Nephron progenitor cell (in vitro differentiated cells): ENCODE measurements at places on chromosomes 3 and 15.

DNA sequence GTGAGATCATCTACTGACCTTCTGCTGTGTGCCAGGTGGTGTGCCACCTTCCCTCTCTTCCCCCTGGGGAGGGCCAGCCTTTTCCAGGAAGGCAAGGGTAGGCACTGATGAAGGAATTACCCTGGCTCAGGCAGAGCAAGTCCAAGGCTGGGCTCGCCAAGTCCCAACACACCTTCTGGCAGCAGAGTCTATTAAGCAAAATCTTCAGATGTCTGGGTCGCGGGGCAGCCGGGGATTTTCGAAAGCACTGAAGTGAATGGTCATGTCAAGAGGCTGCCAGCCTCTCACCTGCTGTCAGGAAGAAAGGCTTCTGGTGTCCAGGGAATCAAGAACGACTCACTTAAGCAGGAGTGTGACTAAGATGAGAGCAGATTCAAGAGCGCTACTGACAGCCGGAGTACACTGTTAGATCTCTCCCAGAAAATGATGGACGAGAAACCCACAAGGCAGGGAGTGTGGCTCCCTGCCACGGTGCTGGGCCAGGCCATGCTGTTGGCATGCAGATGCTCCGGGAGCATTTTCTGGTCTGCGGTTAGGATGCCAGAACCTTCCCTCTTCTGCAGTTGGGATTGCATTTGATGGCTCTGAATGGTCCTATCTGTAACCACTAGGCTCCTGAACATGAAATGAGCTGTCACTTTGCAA is 479.8 kb downstream of the SHQ1 start:
- no peak overlapping the region for H3K4me3 ChIP-seq
- peaks cover 5% of the 10 kb centered on the region for H3K36me3 ChIP-seq

GRCh38 chr3:50600841-50601591 is 10.6 kb downstream of the CISH start:
- peak overlapping the region; percentile 97 for H3K27ac ChIP-seq
- H3K4me3 ChIP-seq = no peak overlapping the region
- H3K36me3 ChIP-seq = no peaks in the 10 kb centered on the region
- H3K4me1 ChIP-seq = peaks cover 28% of the 10 kb centered on the region

DNA sequence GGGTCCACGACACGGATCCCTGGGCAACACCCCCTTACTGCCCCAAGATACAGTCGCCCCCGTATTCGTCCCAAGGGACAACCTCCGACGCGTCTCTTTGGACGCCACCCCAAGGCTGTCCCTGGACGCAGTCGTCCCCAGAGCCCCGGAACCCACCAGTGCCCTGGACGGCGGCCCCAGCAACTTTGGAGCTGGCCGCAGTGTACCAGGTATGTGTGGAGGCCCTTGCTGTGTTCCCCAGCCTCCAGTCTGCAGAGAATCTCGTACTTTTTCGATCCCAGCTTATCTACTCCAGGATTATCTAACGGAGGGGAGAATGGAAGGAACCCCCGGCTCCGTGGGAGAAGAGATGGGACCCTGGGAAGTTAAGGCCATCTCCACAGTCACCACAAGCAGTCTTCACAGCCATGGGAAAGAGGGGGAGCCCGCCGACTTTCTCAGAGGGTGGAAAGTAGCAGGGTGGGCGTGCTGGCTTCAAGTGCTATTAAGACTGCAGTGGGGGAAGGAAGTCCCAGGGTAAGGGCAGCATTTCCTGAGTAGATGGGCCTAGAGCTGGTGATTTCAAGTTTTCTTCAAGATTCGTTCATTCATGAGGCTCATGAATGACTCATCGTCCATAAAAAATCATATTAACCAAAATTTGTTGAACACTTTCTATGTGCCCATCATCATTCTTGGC is 1.1 kb downstream of the MESP2 start:
- peaks cover 78% of the 10 kb centered on the region for H3K27me3 ChIP-seq
- no peak overlapping the region for H3K27ac ChIP-seq
- no peak overlapping the region for H3K4me3 ChIP-seq

DNA sequence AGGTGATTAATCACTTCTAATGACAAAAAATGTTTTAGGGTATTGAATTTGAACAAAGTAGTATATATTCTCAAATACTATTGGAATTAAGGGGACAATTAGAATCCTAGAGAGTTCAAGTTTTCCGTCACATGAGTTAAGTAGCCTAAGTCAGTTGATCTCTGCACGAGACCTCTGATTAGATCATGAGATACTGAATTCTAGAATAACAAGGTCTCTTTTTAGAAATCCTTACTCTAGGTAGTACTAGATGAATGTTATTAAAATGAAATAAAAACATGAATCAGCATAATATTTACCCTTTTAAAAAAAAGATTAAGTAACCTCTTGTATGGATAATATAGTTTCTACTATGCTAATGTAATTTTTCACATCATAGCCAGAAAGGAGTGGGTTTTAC is 43.4 kb downstream of the MYO5A start:
- peaks cover 10% of the 10 kb centered on the region for H3K4me1 ChIP-seq
- DNase-seq = no peak
- H3K27me3 ChIP-seq = peaks cover 3% of the 10 kb centered on the region
- H3K4me3 ChIP-seq = no peak overlapping the region

GRCh38 chr3:40490916-40491315 is 14.0 kb downstream of the ZNF619 start:
- H3K27me3 ChIP-seq = no peaks in the 10 kb centered on the region
- no peak for DNase-seq
- no peak overlapping the region for H3K4me3 ChIP-seq
- H3K27ac ChIP-seq = no peak overlapping the region
- H3K4me1 ChIP-seq = no peaks in the 10 kb centered on the region
- H3K36me3 ChIP-seq = peaks cover 48% of the 10 kb centered on the region

GRCh38 chr15:40870716-40871115 is 3.3 kb downstream of the RHOV start:
- no peak overlapping the region for H3K27ac ChIP-seq
- no peak overlapping the region for H3K4me3 ChIP-seq
- H3K27me3 ChIP-seq = peaks cover 21% of the 10 kb centered on the region
- H3K4me1 ChIP-seq = peaks cover 15% of the 10 kb centered on the region

DNA sequence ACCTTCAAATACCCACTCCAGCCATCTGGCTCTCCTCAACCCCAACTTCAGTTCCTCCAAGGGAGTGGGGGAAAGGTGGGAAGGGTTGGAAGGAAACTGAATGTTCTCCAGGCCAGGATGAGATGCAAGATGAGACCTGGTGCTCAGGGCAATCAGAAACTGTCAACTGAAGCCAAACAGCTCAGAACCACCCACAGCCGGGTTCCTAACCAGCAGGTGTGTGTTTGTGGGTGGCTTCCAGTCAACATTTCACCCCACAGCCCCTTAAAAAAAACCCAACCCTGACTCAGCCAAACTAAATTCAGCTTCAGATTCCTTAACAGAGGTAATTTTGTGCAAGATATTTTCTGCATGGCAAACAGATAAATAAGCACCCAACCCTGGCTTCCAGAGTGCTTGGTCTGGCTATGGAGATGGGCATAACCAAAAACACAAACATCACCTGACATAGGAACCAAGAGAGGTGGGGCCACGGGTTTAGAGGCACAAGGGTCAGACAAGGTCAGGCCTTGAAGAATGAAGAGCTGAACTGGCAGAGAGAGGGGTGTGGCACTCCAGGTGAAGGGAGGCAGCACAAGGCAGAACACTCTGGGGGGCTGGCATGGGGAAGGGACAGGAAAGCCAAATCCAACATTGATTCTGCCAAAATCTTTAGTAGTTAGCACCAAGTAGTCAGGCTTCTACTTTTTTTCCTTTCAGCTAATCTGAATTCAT is 34.7 kb downstream of the ZNF445 start:
- no peak for DNase-seq
- no peak overlapping the region for H3K27ac ChIP-seq
- no peak overlapping the region for H3K4me3 ChIP-seq
- peaks cover 75% of the 10 kb centered on the region for H3K36me3 ChIP-seq
- H3K4me1 ChIP-seq = no peaks in the 10 kb centered on the region

- no peak overlapping the region for H3K27ac ChIP-seq
- no peaks in the 10 kb centered on the region for H3K36me3 ChIP-seq
- H3K4me3 ChIP-seq = no peak overlapping the region
- no peak for DNase-seq
These were observed 219.0 kb downstream of the LSAMP start for GRCh38 chr3:116226266-116226665.

- H3K4me3 ChIP-seq = peak within 1 kb of the TSS; percentile 86
- peaks cover 57% of the 10 kb centered on the region for H3K4me1 ChIP-seq
- H3K27ac ChIP-seq = peak within 1 kb of the TSS; percentile 23
These were observed at the start of gene RBPMS2 for GRCh38 chr15:64775551-64776401. Gene RBPMS2, minus strand, starts transcription at chr15:64775589. Its CDS starts 270 bp downstream, at chr15:64775319.

GRCh38 chr3:184334470-184335158 is 2.8 kb upstream of the FAM131A start:
- peaks cover 44% of the 10 kb centered on the region for H3K36me3 ChIP-seq
- peaks cover 7% of the 10 kb centered on the region for H3K27me3 ChIP-seq
- no peak for DNase-seq
- H3K27ac ChIP-seq = peak overlapping the region; percentile 40
- peaks cover 35% of the 10 kb centered on the region for H3K4me1 ChIP-seq
- peak overlapping the region; percentile 62 for H3K4me3 ChIP-seq

- no peak for DNase-seq
- no peaks in the 10 kb centered on the region for H3K27me3 ChIP-seq
- no peak overlapping the region for H3K27ac ChIP-seq
- H3K36me3 ChIP-seq = peaks cover 12% of the 10 kb centered on the region
These were observed 91.9 kb downstream of the MB21D2 start for GRCh38 chr3:192825657-192826200.

DNA sequence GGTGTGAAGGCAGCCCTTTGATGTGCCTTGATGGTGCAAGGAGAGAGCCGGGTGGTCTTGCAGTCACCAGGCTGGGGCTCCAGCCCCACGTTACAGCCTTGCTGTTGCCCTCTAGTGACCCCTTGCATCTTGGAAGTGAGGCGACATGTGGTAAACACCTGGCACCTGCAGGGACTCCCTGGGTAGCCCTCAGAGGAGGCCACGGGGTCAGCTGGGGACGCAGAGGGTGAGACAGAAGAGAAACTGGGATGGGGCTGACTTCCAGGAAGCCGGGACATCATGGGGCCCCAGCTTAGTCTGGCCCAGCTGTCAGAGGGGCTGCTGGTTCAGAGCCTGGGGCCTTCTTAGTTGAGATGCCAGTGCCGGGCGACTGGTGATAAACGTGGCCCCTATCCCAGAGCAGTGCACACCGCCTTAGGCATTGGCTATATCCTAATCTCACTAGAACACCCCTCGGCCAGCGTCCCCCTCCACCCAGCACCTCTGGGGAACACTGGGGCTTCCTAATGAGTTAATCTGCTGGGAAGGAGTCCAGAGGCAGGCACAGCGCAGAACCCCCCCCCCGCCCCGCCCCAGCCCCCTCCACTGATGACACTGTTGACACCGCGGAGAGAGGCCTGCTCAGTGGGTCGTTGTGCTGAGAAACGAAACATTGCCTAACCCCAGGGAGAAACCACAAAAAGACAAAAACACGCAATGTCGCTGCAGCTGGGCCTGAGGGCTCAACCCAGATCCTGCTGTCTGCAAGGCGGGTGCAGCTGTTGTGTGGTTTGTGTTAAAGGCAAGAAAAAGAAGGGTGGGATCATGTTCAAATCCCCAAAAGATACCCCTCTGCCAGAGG is 60.5 kb upstream of the KLF13 start:
- no peaks in the 10 kb centered on the region for H3K36me3 ChIP-seq
- H3K4me1 ChIP-seq = peaks cover 69% of the 10 kb centered on the region
- DNase-seq = no peak
- no peak overlapping the region for H3K27ac ChIP-seq
- H3K4me3 ChIP-seq = no peak overlapping the region

DNA sequence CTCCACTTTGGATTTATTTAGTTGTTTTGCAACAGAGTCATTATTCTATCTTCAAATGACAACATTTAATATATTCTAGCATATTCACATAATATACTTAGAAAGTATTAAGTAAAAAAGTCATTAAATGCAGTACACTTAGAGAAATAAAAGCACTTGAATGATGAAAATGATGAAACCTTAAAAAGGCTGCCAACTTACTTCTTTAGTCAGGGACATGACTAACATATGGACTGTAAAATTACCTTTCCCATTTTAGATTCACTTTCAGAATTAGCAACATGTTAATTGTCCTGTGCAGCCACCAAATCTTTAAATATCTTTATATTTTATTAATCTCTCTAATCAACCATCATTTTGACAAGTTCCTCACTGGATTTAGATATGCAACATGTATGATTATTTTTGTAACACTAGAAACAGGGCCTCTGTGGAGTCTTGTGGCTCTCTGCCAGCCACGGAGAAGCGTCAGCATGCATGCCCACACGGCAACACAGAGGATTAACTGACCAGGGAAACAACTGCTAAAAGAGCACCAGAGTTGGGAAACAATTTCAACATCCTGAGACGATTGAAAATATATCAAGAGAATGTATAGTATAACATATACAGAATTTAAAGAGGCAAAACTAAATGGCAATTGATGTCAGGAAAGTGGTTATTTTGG is 95.7 kb downstream of the ANO10 start:
- no peak overlapping the region for H3K4me3 ChIP-seq
- H3K4me1 ChIP-seq = no peaks in the 10 kb centered on the region
- H3K36me3 ChIP-seq = peaks cover 38% of the 10 kb centered on the region

- H3K4me1 ChIP-seq = peaks cover 6% of the 10 kb centered on the region
- no peak overlapping the region for H3K27ac ChIP-seq
- no peak for DNase-seq
- H3K27me3 ChIP-seq = peaks cover 3% of the 10 kb centered on the region
- peaks cover 6% of the 10 kb centered on the region for H3K36me3 ChIP-seq
- H3K4me3 ChIP-seq = no peak overlapping the region
These were observed 185.8 kb upstream of the CFAP20DC start for GRCh38 chr3:59235634-59236012.

DNA sequence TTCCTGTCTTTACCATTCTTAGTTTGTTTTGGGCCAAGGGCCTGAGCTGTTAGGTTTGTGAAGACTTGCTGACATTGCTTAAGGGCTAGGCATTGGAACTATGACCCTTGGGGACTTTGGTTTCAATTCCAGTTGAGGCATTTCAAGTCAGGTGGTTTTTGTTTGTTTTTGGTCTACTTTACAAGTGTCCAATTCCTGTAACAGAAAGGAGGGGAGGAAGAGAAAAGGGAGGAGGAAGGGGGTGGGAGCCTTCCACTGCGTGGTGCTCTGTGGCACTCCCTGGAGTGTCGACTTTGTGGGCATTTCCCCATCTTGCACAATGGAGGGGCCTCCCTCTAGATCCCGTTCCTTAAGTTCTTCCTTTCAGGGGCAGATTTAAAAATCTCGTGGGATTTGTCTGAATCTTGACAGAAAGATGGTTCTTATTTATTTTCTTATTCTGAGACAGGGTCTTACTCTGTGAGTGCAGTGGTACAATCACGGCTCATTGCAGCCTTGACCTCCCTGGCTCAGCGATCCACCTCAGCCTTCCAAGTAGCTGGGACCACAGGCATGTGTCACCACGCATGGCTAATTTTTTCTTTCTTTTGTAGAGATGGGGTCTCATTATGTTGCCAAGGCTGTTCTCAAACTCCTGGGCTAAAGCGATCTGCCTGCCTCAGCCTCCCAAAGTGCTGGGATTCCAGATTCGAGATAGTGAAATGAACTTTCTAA is 59.5 kb upstream of the RYK start:
- H3K4me1 ChIP-seq = peaks cover 61% of the 10 kb centered on the region
- no peaks in the 10 kb centered on the region for H3K36me3 ChIP-seq
- peak overlapping the region; percentile 92 for H3K27ac ChIP-seq
- DNase-seq = no peak

- H3K4me3 ChIP-seq = no peak overlapping the region
- no peaks in the 10 kb centered on the region for H3K4me1 ChIP-seq
- H3K27me3 ChIP-seq = peaks cover under 1% of the 10 kb centered on the region
- peaks cover 3% of the 10 kb centered on the region for H3K36me3 ChIP-seq
- no peak overlapping the region for H3K27ac ChIP-seq
These were observed 26.6 kb downstream of the GP9 start for GRCh38 chr3:129087138-129087702.
